ENCODE measurements at places on chromosomes 6 and 20. TPM values are rescaled to one million over a fixed set of nuclear protein-coding genes. Genes with fewer than 3 reads are reported as not detected.
A peak's percentile ranks its signal among the peaks of the same experiment; 100 is the strongest.

Gene OPN5
- not detected for total RNA-seq

Gene RAD21L1
- 0.11 TPM for total RNA-seq

DNA sequence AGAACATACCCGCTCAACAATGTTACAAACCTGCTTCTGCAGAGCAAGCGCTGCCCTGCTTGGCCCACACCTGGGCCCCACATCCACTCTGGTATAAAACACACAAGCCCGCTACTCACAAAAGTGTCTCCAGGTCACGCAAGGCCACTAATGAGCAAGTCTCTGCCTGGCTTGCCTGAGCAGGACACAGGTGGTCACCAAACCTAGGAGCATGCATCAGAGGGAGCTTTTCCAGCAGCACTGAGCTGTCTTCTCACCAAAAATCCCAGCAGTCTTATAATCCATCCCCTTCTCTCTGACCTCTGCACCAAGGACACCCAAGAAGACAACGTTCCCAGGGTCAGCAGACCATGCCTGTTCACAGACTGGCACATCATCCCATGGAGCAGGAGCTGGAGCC, 100.8 kb downstream of the DLL1 start:
- DNase-seq, result no peak

Gene GLP1R
- not detected for total RNA-seq

GRCh38 chr20:54350415-54350814, 125.0 kb upstream of the DOK5 start:
- DNase-seq, result no peak

GRCh38 chr6:12621754-12622153, 94.8 kb upstream of the PHACTR1 start:
- no peak for DNase-seq

GRCh38 chr6:43740321-43740960, 29.6 kb upstream of the VEGFA start:
- no peak for DNase-seq

Gene PAK5
- total RNA-seq, result not detected

GRCh38 chr6:166543603-166544295, 42.7 kb downstream of the RAMACL start:
- DNase-seq, result no peak

DNA sequence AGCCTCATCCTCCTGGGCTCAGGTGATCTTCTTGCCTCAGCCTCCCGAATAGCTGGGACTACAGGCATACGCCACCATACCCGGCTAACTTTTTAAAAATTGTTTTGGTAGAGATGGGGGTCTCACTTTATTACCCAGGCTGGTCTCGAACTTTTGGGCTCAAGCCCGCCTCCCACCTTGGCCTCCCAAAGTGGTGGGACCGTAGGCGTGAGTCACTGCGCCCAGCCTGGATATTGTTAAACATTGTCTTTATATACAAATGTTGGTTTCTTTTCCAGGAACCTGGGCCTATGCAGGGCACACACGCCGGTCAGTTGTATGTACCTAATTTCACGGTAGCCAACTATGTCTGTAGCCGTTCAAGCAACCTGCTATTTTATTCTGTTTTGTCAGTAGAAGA, 60.1 kb downstream of the SYNJ2 start:
- no peak for DNase-seq

Gene CST4
- 0.98 TPM for total RNA-seq

Gene FKBP1C
- total RNA-seq, result 1.9 TPM

Gene MYLK4
- total RNA-seq, result 0.11 TPM

- no peak for DNase-seq
These were observed 118.1 kb downstream of the QKI start for GRCh38 chr6:163532526-163533078.

GRCh38 chr6:25175681-25176080, 103.5 kb upstream of the CARMIL1 start:
- DNase-seq, result peak; percentile 21

- no peak for DNase-seq
These were observed 416 bp upstream of the POLR1H start for GRCh38 chr6:30060606-30061091.
